ENCODE measurements at places on chromosomes 4 and X. TPM values are rescaled to one million over a fixed set of nuclear protein-coding genes. Genes with fewer than 3 reads are reported as not detected.

The SLITRK4 gene
- 0.42 TPM for polyA plus RNA-seq

The SYP gene
- polyA plus RNA-seq = 0.53 TPM

The FAM114A1 gene
- polyA plus RNA-seq = 3.1 TPM

The TACC3 gene
- polyA plus RNA-seq = 105 TPM

The CLNK gene
- polyA plus RNA-seq = 1.4 TPM

The CD38 gene
- polyA plus RNA-seq = 19.4 TPM

The GAGE13 gene
- not detected for polyA plus RNA-seq

The CETN2 gene
- polyA plus RNA-seq = 27.7 TPM

The MAGEA4 gene
- polyA plus RNA-seq = not detected

The DMRTC1B gene
- not detected for polyA plus RNA-seq

The FGF5 gene
- polyA plus RNA-seq = 1.3 TPM

The FGF2 gene
- polyA plus RNA-seq = 0.32 TPM

The FAM47A gene
- not detected for polyA plus RNA-seq

The TMEM271 gene
- not detected for polyA plus RNA-seq

The SPANXD gene
- not detected for polyA plus RNA-seq
